ENCODE measurements at places on chromosomes 7 and 10.
A peak's percentile ranks its signal among the peaks of the same experiment; 100 is the strongest.

DNA sequence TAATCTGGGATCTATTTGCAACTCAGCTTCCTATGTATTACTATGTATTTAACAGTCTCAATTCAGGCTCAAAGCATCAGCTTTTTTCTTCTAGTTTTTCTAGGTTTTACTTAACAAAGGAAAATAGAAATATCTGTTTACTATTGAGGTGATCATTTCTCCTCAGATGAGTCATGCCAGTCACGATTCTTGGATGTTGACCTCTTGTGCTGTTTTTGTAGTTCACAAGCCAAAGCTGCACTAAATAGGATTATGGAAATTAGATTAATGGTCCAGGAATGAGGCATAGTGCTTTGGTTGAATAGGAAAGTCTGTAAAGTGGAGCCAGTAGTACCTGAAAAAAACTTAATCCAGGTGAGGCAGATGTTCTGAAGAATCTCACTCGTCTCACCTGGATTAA is 198.3 kb upstream of the KAT6B start:
- DNase-seq, result no peak

- no peak for DNase-seq
These were observed 16.2 kb upstream of the BLNK start for GRCh38 chr10:96287392-96288105.

DNA sequence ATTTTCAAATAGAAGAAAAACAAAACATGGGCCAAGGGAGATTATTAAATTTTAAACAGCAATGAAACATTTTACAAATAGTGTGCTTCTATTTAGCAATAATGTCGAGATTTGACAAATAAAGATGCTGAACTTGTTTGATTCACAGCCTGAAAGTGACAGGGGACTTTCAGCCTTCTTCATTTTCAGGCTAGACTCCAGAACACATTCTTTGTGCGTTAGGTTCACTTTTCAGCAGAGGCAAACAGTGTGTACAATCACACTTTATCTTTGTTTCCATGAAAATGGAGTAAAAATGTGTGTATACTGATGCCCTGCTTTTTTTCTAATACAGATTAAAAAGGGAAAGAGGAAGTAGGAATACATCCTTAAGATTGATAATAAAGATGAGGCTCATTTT is 35.6 kb downstream of the FAM171A1 start:
- no peak for DNase-seq

- DNase-seq, result no peak
These were observed 672 bp upstream of the DDX56 start for GRCh38 chr7:44574287-44574872.

DNA sequence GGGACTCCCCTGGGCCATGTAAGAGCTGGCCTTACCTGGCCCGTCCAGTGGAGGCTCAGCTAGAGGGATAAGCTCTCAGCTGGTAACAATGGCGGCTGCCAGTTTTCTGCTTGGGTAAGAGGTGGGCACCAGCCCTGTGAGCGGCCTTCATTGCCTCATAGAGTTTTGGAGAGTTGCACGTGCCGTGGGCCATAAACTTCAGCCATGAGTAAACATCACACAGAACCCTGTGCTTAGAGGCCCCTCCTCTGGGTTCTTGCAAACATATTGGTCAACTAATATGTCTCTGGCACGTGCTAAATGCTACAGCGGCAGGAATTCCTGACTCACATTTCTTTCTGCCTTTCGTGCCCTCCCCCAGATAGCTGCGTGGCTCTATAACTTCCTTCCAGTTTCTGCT is 103.9 kb upstream of the LEP start:
- DNase-seq, result peak; percentile 10

- DNase-seq, result no peak
These were observed 36.7 kb upstream of the SLC35B4 start for GRCh38 chr7:134353411-134353810.

DNA sequence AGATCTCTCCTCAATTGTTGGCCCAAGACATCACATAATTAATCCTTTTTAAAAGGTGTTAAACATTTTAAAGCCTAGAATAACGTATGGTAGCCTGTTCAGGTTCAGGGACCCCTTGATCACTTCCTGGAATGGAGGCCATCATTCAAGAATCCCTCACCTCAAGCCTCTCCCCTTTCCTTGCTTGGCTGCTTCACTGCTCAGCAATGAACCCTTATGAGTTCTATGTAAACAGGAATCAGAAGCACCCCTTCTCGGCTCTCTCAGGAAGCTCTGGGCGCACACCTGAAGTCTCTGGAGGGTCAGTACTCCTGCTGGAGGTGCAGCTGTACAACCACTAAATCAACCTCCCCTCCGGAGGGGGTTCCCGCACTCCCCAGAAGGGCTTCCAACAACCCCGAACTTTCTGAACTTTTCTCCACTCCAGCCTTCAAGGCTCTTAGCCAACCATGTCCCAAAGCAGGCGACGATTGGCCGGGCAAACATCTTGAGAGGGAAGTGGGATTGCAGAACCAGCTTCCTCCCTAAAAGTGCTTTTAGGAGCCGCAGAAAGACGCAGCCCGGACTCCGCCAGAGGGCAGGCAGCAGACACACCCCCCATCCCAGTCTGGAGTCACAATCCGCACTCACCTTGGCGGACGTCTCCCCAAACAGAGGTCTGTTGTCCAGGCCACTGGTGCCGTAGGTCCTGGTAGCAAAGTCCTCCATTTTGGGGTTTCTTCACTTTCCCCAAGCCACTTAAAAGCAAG is 562 bp downstream of the TMEM243 start:
- peak; percentile 32 for DNase-seq

DNA sequence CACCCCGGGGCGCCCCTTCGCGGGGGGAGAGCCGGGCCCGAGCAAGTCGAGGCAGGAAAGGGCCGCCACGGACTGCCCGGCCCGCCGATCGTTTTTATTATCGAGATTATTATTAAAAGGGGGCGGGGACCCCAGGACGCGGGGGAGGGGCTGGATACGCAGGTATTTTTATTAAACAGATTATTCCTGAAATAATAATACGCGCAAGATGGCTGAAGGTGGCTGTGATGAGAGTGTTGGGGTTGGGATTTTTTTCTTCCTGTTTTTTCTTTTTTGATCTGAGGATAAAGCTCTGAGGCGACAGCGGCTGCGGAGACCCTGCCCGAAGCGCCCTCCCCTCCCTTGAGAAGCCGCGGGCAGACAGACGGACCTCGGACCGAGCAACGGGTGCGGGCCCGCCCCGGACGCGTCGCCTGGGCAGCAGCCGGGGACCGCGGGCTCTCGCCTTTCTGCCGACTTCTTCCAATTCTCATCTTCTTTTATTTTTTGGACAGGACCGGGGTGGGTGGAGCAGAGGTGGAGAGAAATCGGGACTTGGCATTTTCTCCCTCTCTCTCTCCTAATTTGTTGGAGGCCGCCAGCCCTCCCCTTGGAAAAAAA is 1.4 kb upstream of the TRIM8 start:
- DNase-seq, result peak; percentile 60

GRCh38 chr10:11719496-11720259 is 22.5 kb upstream of the ECHDC3 start:
- no peak for DNase-seq

DNA sequence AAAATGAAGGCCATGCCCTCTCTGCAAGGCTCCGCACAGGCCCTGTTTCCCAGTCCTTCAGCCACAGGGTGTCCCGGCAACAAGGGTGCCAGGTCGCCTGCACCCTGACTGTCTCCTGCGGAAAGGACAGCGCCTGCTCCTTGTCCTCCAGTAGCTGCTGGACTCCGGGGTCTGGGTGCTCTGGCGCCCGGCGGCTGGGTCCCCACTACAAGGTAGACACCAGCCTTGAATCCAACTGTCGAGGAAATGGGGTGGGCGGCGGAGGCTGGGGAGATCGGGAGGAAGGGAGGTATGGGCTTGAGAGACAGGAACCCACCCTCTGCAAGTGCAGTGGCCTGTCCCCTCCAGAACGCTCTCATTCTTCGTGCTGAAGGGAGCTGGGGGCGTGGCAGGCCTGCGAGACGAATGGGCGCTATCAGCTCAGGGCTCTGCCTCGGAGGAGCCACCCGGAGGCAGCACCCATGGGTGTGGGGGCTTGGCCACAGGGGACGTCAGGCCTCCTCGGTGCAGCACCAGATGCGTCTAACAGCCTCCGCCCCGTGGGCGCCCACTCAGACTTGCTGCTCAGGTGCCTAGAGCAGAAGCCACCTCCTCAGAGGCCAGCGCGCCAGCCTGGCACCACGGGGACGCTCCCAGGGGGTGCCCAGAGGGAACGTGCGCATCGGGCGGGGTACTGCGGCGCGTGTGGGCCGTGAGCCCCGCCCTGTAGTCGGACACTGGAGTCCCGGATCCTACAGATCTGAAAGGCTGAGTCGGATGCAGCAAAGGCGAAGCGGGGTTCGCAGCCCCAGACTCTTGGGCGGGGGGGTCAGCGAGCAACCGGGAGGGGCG is 15.6 kb downstream of the ADAM8 start:
- peak; percentile 22 for DNase-seq

GRCh38 chr10:91536111-91536510 is 96.8 kb downstream of the PPP1R3C start:
- no peak for DNase-seq

DNA sequence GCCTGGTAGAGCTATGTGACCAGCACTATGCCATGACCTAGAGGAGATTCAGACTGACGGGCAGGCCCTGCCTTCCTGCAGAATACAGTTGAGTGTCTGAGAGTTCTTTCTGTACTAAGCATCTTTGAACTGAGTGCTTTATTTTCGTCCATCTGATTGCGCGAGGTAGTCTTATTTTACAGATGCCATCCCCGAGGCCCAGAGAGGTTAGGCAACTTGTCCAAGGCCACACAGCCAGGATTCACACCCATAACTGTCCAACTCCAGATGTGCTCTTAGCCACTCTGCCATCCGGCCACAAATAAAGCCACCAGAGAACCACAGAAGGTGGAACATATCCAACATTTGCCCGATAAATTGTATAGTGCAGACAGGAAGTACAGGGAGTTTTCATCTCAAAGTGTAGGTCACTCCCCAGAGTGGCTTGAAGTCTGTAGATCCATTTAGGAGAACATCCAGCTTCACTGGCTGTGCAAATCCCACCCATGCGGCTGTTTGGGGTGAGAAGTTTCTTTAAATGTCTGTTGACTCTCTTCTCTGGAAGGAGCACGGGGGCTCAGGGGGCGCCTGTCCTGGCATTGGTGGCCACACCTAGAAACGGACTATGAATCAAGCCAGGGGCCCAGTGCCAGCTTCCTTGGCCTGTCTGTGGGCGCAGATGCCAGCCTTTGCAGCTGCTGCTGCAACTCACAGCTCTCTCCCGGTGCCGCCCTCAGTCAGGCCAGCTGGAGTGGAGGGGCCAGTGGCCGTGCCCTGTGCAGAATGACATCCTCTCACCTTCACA is 11.1 kb downstream of the CHST3 start:
- DNase-seq, result no peak

DNA sequence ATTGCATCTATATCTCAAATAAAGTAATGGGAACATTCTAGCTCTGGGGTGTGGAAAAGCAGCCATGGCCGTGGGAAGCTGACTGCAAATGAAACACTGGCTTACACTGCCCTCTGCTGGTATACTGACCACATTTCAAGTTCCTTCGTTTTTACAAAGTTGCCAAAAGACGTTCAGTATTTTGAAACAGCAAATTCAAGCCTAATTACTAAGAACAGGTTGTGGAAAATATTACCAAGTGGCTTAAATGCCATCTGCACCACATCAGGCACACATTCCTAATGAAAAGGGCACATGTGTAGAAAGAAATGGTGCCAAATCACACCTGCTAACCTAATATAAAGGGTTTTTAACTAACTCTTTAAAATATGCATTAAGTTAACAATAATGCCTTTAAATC is 83.9 kb downstream of the JAZF1 start:
- DNase-seq, result peak; percentile 65

GRCh38 chr10:74502963-74503608 is 323.3 kb upstream of the KAT6B start:
- DNase-seq, result peak; percentile 85

- DNase-seq, result peak; percentile 59
These were observed 47.2 kb upstream of the NRP1 start for GRCh38 chr10:33381451-33382215.

DNA sequence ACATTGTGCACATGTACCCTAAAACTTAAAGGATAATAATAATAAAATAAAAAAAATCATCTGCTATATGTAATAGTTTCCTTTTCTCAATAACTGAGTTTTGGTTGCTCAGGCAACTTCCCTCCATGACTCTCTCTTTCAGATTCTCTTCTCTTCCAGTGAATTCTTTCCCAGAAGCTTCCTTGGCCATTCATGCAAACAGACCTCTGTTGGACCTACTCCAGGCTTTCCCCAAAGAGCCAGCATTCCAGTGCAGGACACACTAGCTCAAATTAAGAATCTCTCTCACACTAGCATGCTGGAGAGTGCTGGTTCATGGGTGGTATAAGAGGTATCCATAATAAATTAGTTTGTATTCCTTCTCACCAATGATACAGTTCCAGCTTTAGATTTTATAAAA is 31.0 kb upstream of the ZEB1 start:
- no peak for DNase-seq

GRCh38 chr7:133794479-133794878 is 332.7 kb upstream of the LRGUK start:
- no peak for DNase-seq

DNA sequence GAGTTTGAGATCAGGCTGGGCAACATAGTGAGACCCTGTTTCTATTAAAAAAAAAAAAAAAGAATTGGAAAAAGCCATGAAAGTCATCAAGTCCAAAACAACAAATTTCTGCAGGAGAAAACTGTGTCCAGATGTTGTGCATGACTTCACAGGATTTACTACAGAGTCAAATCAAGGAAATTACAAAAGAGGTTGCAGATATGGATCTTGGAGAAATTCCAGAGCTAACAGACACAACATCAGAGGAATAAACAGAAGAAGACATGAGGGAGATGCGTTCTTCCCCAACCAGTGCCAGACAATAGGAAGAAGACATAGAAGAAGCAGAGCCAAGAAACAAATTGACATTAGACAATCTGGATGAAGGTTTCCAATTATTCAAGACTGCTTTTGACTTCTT is 24.3 kb upstream of the KCNIP2 start:
- no peak for DNase-seq

DNA sequence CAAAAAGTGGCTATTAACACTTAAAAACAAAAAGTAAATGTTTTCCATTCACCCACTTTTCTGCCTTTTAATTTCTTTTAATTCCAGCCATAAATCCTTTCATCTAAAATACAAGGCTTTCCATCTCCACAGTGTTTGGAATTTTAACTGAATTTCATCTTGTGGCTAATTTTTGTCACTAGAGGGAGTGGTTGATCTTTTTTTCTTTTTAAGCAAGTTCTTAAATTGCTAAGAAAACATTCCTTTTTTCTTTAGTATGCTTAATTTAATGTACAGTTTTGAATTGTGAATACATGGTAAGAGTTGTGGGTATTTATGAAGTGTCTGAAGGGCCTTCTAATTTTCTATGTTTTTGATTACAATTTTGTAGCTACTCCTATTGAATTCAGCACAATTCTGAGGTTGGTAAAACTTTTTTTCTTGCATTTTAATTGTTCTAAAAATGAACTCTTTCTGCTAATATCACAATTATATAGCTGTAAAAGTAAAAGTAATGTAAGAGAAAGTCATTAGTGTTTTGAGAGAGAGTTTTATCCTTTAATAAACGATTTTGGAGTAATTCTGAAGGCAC is 54.9 kb upstream of the ANK3 start:
- DNase-seq, result peak; percentile 73

- no peak for DNase-seq
These were observed 37.9 kb upstream of the LRRN3 start for GRCh38 chr7:111053035-111053434.

Measured in astrocyte of the spinal cord (primary cell).